Kidney epithelial cell (primary cell): ENCODE measurements at places on chromosomes 4 and X. TPM values are rescaled to one million over a fixed set of nuclear protein-coding genes. Genes with fewer than 3 reads are reported as not detected.

DNA sequence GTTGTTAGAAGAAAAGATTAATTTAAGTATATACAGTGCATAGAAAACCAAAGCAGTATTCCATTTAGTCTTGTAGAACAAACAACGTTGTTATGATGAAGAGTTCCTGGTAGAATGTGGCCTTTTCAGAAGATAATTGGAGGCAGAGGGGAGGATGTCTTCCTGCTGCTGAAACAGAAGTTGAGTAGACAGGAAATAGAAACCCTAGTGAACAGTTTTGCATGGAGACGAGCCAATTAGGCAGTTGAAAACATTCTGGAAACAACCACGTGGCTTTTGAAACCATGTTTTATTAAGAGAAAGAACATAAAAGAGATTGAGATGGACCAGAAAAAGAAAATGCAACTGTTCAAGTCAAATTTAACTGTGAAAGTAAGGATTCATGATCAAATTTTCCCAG is 325.2 kb downstream of the CAMK2D start:
- no peak for DNase-seq

GRCh38 chr4:114497116-114497515 is 101.5 kb upstream of the UGT8 start:
- DNase-seq: no peak

DNA sequence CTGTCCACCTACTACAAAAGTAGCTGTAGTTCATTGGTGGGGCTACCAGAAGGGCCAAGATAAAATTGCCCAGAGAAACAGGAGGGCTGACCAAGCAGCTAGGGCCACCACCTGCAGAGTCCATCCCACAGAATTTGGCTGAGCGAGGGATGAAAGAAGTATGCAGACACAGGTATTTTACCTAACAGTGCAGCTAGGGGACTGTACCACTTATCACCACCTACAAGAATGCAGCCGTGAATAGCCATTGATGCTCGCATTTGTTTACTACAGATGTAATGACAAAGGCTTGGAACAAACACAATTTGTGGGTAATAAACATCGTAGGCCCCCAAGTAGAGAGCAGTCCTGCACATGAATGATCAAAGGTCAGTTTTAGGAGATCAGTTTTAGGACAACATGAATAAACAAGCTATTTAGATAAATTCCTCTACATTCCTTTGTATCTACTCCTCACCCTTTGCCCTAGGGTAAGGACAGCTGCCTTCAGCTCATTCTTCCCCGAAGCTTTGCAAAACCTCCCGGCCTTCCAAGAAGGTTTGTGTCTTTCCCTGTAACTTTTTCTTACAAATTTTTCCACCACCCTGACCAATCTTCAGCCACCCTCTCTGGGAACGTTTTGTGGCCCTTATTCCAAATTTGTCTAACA is 49.5 kb downstream of the ZNF718 start:
- DNase-seq: no peak

FRMD7 gene
- not detected in 2 replicates for total RNA-seq

TLL1 gene
- 2.9 and 7.9 TPM in 2 replicates for total RNA-seq

CXCL3 gene
- total RNA-seq: 5.3 and 7.3 TPM in 2 replicates

MAGEB17 gene
- not detected in 2 replicates for total RNA-seq

- DNase-seq: peak; percentile 95
These were observed 53.9 kb upstream of the TENM3 start for GRCh38 chr4:182189103-182189878.

GRCh38 chrX:20066968-20067708 is 49.6 kb downstream of the MAP7D2 start:
- no peak for DNase-seq

DNA sequence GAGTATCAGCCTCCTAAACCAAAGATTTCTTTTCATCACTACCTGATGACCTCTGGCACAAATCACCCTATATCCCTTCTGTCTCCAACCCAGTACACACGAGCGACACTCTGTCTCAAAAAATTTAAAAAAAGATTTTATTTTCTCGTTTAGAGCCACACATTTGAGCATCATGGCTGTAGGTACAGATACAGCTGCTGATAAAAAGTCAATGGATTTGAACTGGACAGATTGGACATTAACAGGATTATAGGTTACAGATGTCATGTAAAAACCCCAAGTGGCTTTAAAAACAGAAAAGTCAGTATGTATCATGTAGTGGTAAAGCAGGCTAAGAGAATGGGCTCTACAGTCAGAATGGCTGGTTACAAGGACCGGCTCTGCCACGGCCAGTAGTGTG is 171.1 kb downstream of the SCFD2 start:
- DNase-seq: no peak

GRCh38 chr4:158130204-158130603 is 42.6 kb downstream of the GASK1B start:
- no peak for DNase-seq

GRCh38 chr4:29051381-29051965 is 1668.7 kb upstream of the PCDH7 start:
- DNase-seq: no peak

- DNase-seq: no peak
These were observed 18.2 kb downstream of the VAMP7 start for GRCh38 chrX:155899366-155899765.

GRCh38 chrX:118353081-118353850 is 7.4 kb downstream of the WDR44 start:
- DNase-seq: no peak

BCORL1 gene
- 4.8 and 5.8 TPM in 2 replicates for total RNA-seq

DNA sequence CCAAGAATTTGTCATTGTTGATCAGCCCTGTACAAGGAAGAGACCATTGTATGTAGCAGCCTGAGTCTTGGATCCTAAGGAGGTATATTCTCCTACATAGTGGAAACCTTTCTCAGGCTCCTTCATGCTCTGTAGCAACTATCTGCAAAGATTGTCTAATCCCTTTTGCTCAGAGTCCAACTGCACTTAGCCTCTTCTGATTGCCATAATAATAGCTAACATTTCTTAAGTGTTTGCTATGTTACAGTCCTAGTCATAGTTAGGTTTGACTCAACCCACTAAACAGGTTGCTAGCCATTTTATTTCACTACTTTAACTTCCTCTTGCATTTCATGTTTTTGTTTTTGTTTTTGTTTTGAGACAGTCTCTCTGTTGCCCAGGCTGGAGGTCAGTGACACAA is 50.8 kb upstream of the SLC16A2 start:
- DNase-seq: no peak

DNA sequence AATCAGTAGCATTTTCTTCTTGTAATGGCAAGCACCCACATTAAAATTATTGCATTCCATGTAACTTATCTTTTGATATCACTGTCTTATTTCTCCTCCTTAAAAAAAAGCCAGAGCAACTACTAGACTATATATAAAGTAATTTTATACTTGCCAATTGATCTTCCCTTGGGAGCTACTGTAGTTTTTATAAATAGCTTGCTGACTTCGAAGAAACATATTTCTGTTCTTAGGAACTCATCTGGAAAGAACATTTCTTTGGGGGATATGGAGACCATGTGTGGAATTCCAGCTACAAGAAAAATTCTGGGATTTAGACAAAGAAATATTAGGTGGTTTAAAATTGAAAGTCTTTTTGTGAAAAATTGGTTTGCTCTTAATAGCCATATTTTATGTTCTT is 94.9 kb downstream of the BMPR1B start:
- no peak for DNase-seq

DNA sequence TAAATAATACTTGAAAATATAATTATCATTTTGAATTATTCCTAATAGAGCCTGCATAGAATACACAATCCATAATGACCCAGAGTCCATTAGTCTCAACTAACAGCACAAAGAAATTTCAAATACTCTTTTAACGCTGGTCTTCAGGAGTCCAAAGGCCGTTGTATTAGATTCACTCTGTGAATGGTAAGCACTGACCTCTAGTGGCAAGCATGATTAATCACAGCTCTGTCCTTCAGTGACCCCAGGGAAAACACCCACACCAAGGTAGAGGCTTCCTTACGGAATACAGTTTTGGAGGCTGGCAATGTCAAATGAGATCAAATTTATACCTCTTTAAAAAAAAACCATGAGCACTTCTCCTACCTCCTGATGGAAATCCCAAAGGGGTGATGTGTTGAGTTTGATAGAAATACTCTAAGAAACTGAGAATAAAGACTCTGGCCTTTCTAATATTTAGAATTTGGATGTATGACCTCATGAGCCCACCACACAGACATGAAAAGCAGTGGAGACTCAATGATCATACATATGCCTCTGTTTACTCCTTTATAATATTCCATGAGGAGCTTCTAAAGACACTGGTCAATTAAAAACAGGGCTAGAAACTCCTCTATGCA is 147.2 kb upstream of the DKK2 start:
- peak; percentile 26 for DNase-seq

BGN gene
- 6.2 and 10.3 TPM in 2 replicates for total RNA-seq

DNA sequence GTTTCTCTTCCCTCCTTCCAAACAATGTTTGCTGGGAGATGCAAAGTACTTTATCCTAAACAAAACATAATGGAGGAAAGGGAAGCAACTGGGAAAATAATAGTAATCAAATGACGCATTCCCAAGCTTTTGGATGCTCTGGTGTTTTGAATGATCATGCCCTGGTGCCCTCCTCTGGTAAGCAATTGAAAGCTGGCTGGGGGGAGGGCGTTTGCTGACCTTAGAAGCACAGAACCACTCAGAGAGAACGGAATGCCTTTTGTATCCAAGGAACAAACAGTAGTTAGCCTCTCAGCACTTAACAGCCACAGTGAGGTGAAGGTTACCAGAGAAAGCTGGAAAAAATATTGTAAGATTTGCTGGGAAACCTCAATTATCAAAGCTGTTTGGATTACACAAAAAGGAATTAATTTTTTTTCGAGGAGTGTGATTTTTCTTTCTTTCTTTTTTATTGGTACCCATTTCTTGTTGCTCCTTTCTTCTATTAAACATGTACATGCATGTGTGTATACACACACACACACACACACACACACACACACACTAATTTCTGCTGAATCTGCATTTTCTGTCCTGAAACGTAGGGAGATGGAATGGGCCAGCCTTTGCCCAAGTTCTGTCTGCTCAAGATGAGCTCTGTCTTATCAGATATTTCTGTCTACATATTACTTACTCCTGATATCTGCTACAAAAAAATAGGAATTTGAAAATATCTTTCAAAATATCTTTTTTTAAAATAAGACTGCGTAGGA is 155.8 kb upstream of the IGFBP7 start:
- DNase-seq: peak; percentile 21

SUPT20HL2 gene
- not detected in 2 replicates for total RNA-seq

SH3D19 gene
- total RNA-seq: 23.0 and 26.0 TPM in 2 replicates

DNA sequence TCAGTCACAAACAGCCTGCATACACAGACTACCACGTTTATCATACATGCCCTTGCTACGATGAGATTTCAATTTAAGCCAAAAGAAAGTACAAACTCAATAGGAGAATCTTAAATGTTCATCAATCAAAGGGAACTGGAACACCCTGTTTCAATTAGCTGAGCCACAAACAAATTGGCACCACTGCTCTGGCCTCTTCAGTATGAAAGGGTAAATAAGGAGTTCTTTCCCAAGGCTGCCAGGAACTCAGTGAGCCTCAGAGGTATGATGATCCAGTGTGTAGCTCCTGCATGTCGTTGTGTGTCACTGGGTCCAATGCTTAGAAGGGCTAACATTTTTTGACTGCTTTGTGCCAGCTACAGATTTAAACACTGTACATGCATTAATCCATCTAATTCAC is 5.4 kb downstream of the RNF150 start:
- DNase-seq: no peak

MAD2L1 gene
- total RNA-seq: 8.1 and 11.6 TPM in 2 replicates

- no peak for DNase-seq
These were observed 143.2 kb upstream of the DGKK start for GRCh38 chrX:50613846-50614245.

- no peak for DNase-seq
These were observed 1222.0 kb upstream of the PRKX start for GRCh38 chrX:4935401-4935800.

CCKAR gene
- 0.04 TPM in 1 of 2 replicates, not detected in the other for total RNA-seq

RHOXF2B gene
- not detected in 2 replicates for total RNA-seq

DNA sequence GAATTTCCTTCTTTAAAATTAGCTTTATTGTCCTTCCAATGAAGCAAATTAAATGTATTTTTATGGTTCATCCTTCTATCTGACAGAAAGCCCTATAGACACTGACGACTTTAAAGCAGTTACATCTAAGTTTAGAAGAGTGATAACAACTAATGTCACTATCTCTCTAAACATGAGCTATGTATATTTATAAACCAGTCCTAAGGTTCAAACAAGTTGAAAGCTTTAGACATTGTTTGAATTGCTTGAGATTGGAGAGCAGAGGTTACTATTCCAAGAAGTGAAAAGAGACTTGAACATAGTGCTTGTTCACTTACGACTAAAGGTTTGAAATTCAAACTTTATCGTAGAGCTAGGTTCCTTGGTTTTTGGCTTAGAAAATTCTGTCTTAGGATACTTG is 30.2 kb upstream of the EIF1AX start:
- DNase-seq: no peak
